ENCODE measurements at places on chromosomes 6 and 20.

DNA sequence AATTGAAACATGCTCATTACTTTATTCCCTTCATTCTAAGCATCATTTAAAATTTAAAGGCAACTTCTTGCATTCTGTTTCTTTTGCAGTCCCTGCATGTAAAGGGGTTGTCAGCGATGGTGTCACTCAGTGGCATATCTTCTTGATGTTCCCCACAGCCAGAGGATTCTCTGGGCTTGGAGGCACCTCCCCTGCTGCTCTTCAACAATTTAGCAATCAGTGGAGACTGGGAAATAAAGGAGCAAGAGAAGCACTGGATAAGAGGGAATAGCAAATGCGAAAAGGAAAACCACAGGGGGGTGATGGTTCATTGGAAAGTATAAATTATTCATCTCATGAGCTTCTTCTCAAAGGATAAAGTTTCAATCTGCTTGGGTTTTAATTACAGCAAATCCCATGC is 30.7 kb upstream of the MC3R start:
- DNase-seq, result no peak

DNA sequence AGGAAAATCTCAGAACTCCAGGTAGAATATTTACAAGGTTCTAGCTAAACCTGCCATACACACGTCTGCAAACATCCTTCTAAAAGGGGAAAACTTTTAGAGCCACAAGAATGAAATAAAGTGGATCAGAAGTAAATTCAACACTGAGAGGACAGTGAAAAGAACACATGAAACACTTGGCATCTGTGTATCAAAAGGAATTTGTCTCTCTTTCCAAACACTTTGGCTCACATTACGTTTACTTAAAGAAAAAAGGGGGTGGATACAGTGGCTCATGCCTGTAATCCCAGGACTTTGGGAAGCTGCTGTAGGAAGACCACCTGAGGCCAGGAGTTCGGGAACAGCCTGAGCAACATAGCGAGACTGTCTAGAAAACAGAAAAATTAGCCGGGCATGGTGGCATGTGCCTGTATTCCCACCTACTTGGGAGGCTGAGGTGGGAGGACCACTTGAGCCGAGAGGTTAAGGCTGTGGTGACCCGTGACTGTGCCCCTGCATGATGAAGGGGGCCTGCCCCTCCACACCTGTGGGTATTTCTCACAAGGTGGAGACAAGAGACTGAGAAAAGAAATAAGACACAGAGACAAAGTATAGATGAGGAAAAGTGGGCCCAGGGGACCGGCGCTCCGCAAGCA is 35.4 kb downstream of the NINL start:
- no peak for DNase-seq

- no peak for DNase-seq
These were observed 2.9 kb downstream of the SLC35B2 start for GRCh38 chr6:44254191-44255104.

- DNase-seq, result no peak
These were observed 191.2 kb downstream of the BTBD3 start for GRCh38 chr20:12108846-12109245.

- DNase-seq, result peak; percentile 43
These were observed 2.5 kb upstream of the TMEM14C start for GRCh38 chr6:10720265-10720959.

DNA sequence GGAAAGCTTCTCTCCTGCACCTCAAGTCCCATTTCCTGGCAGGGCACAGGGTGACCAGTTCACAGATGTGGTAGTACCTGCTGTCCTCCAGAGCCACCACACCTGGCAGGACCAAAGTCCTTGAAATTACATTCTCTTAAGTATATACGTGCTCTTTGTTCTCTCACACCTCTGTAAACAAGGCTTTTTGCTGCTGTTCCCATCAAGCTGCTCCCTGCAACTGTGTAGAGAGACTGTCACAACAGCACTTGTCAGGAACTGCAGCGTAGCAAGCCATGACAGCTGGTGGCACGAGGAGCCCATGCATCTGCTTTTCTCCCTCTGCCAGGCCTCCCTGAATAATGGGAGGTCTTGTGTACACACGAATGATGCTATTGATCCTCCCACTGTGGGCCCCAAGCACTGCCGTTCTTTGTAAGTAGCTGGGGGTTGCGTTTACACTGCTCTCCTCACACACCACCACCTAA is 431.8 kb downstream of the CD83 start:
- DNase-seq, result no peak

GRCh38 chr6:1704711-1705110 is 95.0 kb downstream of the FOXC1 start:
- no peak for DNase-seq

GRCh38 chr6:152295920-152296319 is 341.2 kb downstream of the SYNE1 start:
- DNase-seq, result no peak

- no peak for DNase-seq
These were observed 8.5 kb downstream of the CD164 start for GRCh38 chr6:109373762-109374161.

- DNase-seq, result no peak
These were observed 7.6 kb upstream of the LKAAEAR1 start for GRCh38 chr20:64091770-64092169.

DNA sequence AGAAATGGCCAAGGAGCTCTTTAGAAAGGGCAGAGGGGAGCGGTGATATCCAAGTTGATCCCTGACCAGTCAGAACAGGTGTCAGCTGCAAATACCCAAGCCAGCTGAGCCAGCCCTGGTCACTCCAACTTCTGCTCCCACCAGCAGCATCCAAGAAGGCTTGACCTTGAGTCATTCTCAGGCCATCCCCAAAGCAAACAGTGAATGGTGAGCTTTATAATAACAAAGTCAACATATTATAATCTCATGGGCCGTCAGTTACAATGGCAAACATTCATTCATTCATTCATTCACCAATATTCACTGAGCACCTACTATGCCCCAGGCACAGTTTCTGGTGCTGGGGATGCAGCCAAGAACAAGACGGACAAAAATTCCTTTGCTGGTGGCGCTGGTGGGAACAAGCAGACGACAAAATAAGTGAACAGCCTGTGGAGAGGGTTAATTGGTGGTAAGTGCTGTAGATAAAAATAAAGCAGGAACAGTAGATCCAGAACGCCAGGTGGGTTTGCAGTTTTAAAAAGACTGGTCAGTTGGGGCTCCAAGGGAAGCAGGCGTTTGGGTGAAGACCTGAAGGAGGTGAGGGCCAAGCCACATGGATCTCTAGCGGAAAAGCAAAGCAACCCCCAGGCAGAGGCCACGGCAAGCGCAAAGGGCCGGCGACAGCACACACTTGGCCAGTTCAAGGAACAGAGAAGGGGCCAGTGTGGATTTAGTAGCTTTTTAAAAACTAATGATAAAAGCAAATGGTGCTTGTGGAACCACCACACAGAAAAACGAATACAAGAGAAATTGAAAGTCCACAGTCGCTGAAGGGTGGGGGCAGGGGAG is 131.8 kb upstream of the PTPN1 start:
- no peak for DNase-seq

DNA sequence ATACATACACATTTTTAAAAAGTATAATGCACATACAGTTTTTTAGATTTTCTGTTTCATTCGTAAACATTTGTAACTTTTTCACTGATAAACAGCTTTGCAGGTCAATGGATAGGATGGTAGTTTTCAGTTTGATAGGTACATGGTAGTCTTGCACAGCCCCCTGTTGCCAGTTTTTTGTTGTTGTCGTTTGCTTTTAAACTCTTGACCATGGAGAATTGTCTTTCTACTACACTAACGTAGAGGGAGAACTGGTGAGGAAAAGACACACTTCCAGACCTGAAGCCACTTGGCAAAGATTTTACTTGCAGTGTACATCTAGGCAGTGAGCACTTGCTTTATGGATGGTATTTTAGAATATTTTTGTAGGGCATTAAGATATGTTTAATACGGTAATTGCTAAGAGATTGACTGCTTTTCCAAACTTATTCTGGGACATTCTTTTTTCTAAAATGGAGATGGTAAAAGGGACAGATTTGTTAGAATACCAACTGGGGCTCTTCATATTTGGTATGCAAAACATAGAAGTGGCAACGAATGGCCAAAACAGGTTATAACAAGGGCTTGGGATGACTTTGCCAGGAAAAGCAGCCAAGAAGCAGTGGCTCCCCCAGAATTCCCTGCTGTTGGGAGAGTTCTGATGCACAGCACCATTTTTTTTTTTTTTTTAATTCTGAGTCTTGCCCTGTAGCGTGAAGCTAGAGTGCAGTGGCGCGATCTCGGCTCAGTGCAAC is 1.5 kb downstream of the PYGB start:
- DNase-seq, result no peak

DNA sequence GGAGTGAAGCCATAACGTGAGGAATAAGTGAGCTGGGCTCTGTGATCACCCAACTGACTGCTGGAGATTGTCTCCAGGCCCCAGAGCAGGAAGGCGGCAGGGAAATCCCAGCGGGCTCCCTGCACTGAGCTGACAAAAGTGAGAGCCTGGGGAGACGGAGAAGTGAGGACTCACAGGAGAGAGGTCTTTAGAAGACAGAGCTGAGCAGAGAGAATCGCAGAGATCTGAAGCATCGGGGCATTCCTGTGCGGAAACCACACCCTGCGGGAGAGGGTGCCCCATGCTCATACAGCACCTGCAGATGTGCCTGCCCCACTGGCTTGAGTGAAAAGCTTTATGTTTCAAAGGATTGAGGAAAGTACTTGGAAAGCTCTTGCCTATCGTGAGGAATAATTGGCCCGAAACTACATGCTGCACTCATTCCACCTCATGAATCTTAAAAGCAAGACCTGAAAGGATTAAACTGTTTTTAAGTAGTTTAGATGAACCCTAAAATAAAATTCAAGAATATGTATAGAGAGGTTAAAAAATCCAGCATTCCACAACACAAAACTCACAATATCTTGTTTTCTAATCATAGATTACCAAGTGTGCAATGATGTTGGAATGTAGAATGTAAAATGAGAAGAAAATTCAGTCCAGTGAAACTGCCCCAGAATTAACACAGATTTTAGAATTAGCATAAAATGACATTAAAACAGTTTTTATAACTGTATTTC is 17.7 kb upstream of the THBS2 start:
- DNase-seq, result no peak

DNA sequence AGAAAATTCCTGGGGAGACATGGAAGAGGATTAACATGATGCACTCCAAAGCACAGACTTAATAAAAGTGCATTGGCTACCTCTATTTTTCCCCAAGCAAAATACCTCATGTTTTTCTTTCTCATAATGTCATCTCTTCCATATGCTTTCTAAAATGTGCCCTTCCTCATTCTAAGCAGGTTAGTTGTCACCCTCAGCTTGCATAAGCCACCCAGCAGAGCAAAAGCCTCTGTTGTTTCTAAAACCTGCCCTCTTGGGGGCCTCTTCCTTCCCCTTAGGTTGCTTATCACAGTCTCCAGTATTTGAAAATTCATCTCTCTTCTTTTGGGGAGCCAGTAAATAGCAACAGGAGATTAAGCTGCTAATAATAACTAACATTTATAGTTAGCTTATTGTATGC is 183.6 kb upstream of the FLRT3 start:
- no peak for DNase-seq

GRCh38 chr6:2634139-2634964 is 116.4 kb downstream of the MYLK4 start:
- peak; percentile 79 for DNase-seq

GRCh38 chr6:131825946-131826345 is 18.1 kb downstream of the ENPP1 start:
- DNase-seq, result no peak

DNA sequence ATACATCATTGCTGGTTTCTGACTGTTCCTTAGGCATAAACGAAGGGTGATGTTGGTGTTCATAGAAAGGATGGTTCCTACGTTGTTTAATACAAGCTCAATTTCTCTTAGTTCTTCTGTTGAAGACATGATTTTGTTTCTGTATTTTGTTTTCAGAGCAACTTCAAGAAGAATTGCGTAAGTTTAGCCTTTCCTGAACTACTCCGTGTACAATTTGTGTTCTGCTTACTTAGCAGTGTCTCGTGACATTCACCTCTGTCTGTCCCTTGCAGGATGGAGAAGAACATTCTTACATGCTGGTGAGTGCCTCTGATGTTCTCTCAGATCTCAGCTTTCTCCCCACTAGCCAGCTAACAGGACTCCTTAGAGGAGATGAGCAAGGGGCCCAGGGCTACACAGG is 7.6 kb downstream of the BTN2A2 start:
- DNase-seq, result no peak

DNA sequence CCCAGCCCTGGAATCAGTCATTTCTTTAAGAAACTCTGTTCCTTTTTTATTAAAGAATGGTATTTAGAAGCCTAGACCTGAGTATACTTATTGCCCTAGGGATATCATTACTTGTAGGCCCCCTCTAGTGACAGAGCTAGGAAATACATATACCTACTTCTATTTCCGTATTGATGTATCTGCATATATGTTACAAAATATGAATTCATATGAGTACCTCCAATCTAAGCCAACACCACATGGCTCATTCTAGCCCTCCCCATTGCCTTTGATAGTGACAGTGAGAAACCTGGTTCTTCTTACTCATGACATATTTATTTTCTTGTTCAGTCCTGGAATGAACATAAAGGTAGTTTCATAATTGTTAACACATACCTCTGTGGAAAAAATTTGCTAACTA is 137.2 kb downstream of the FARS2 start:
- DNase-seq, result peak; percentile 14

- DNase-seq, result no peak
These were observed 15.2 kb downstream of the COX4I2 start for GRCh38 chr20:31652917-31653396.

DNA sequence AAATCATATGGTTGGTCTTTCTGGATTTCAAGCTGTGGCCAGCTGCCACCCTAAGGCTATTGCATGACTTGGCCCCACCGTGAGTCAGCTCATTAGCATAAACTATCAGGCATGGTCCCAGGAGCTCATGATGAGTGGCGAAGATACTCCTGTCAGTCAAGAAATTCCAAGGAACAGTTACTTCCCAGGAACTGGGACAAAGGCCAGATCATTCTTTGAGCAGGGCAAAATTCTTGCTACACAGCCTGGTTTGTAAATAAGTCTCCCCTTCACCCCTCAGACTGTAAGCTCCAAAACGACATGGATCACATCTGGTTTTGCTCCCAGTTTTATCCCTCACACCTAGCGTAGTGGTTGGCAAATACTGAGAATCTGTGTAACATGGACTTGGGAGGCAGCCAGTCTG is 33.0 kb upstream of the KIAA1586 start:
- DNase-seq, result peak; percentile 46

DNA sequence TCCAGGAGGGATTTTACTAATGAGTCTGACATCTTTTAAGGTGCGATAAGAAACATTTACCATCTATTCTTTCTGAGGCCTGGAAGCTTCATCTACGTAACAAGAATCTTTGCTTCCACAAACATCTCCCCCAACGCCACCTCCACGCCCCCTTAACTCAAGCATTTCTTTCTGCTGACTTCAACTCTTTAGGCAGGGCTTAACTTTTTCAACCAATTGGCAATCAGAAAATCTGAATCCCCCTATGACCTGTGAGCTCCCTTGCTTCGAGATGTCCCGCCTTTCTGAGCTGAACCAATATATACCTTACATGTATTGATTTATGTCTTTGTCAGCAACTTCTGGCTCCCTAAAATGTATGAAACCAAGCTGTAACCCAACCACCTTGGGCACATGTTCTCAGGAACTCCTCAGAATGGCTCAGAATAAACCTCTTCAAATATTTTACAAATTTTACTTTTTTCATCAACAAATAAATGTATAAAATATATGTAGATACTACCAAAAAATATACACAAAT is 11.5 kb downstream of the OR2H2 start:
- no peak for DNase-seq

Data from hepatic stellate cell (primary cell).